Neural cell (in vitro differentiated cells): ENCODE measurements at places on chromosomes 6 and 20. TPM values are rescaled to one million over a fixed set of nuclear protein-coding genes. Genes with fewer than 3 reads are reported as not detected.

The THBS2 gene
- polyA plus RNA-seq, result 0.88 and 1.0 TPM in 2 replicates

The JPH2 gene
- not detected in 2 replicates for polyA plus RNA-seq

The LKAAEAR1 gene
- polyA plus RNA-seq, result 9.3 and 16.3 TPM in 2 replicates

The PDE7B gene
- polyA plus RNA-seq, result 5.9 and 7.6 TPM in 2 replicates

The TSHZ2 gene
- polyA plus RNA-seq, result 4.6 and 6.0 TPM in 2 replicates

The FGD2 gene
- not detected in 2 replicates for polyA plus RNA-seq

The OR2H2 gene
- polyA plus RNA-seq, result not detected in 2 replicates

The RIPOR2 gene
- 77.6 and 83.8 TPM in 2 replicates for polyA plus RNA-seq

The JAG1 gene
- polyA plus RNA-seq, result 9.0 and 10.2 TPM in 2 replicates

The OTOR gene
- polyA plus RNA-seq, result not detected in 2 replicates
